ENCODE measurements at places on chromosomes 13 and 19. TPM values are rescaled to one million over a fixed set of nuclear protein-coding genes. Genes with fewer than 3 reads are reported as not detected.
A peak's percentile ranks its signal among the peaks of the same experiment; 100 is the strongest.

DNA sequence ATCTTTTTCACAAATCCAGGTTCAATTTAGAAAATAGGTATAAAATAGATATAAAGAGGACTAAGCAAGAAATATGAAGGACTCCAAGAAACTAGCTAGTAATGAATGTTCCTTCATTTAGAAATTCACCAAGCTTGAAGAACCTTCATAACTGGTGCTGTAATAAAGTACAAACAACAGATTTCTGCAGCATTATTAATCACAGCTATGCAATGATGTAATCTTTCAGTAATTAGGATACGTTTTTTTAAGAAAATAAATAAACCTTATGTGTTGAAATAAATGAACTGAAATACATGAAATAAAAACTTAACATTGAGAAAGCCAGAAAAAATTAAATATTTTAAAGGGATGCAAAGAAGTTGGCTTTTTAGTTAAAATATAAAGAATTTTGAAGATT lies 236.1 kb downstream of the RGCC start:
- DNase-seq = no peak

DNA sequence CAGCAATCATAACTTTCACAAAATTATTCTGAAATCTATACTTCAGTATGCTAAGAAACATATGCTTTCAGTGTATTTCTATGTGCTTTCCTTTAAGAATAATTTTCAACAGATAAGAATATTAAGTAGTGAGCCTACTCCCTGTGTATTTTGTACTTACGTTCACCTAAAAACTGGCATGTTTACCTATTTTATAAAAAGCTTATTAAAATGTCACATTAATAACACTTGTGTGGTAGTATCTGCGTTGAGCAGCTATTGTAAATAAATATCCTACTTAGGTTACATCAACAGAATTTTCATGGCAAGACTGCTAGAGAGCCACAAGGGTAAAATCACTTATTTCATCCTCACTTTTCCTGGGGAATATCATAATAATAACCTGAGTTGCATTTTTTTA lies 113.4 kb upstream of the SLITRK5 start:
- DNase-seq = no peak

DNA sequence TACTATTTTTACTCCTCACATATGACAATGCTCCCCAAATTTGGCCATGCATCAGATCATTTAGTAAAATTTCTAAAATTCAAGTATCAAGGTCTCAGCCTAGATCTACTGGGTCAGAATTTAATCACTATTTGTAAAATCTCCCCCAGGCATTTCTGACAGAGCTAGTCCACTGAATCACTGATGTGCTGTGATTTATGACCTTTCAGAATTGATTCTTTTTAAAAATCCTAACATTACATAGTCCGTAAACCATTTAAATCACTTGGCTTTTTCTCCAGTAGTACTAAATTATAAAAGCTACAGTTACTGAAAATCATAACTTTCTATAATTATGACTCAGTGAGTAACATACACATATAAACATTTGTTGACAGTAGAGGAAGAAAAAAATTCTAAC lies 92.8 kb upstream of the RAP2A start:
- no peak for DNase-seq

GRCh38 chr13:50617134-50617721 lies 226.3 kb downstream of the DLEU7 start:
- peak; percentile 41 for DNase-seq

DNA sequence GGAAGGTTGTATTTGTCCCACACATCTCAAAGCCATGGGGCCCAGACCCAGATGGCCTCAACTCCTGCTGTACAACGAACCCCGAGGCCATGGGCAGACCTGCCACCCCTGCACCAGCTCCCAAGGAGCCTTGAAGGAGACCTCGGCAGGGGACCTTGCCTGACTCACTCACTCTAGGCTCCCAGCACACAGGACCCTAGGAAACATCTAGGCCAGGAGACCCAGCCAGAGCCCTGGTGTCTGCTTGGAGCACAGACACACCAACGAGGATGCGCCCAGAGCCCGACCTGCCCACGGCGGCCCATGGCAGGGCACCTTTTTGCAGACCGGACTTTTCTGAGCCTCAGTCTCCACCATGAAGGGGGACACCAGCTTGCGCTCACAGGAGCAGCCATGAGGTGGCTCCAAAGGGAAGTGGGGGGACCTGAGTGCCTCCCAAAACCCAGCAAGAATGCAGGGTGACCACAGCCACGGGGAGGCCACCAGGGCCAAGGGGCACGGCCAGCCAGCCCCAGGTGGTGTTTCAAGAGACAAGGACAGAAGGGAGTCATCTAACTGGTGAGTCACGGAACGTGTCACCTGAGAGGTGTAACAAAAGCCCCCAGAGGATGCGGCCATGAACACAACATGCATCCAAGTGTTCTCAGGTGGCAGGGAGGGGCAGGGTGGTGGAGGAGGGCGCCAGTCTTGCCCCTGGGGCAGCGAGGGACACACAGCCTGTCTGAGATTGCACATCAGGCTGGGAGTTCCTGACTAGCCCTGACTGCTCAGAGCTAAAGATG lies 4.9 kb upstream of the CERS1 start:
- DNase-seq = no peak

The CASP14 gene
- not detected for total RNA-seq
